ENCODE measurements at places on chromosomes 7 and 10. TPM values are rescaled to one million over a fixed set of nuclear protein-coding genes. Genes with fewer than 3 reads are reported as not detected.

Gene GARIN1A
- 2.3 TPM for total RNA-seq

Gene CC2D2B
- total RNA-seq: not detected

Gene KLF14
- total RNA-seq: not detected

Gene PRF1
- total RNA-seq: not detected

Gene PTN
- 0.26 TPM for total RNA-seq

Gene PPRC1
- total RNA-seq: 68.2 TPM

Gene LIPJ
- not detected for total RNA-seq

Gene SPDYE2
- 0.22 TPM for total RNA-seq

Gene PTPRZ1
- total RNA-seq: 9.8 TPM

Gene ZMIZ1
- total RNA-seq: 15.5 TPM

Gene INA
- total RNA-seq: not detected

Gene TRDMT1
- 5.4 TPM for total RNA-seq

Gene FAM53B
- total RNA-seq: 12.9 TPM

Gene OPN1SW
- not detected for total RNA-seq

Gene UPK3BL2
- total RNA-seq: 17.4 TPM

Gene OR6V1
- not detected for total RNA-seq

Gene LDB3
- 0.23 TPM for total RNA-seq

Gene HOXA9
- 6.9 TPM for total RNA-seq

Gene PRLHR
- not detected for total RNA-seq

Gene LRRD1
- total RNA-seq: not detected

Gene ANKRD30A
- total RNA-seq: not detected

Gene TEX47
- not detected for total RNA-seq

Gene HMX2
- not detected for total RNA-seq

Gene HOXA6
- total RNA-seq: 2.0 TPM

Gene MEOX2
- not detected for total RNA-seq

Gene NUTM2B
- 0.88 TPM for total RNA-seq

Gene DTX2
- total RNA-seq: 29.9 TPM

Gene SRRM3
- 0.70 TPM for total RNA-seq

Gene GPR26
- total RNA-seq: not detected

Gene EBF3
- not detected for total RNA-seq

Gene CLCN1
- total RNA-seq: not detected

Gene LRRC17
- total RNA-seq: 0.21 TPM

Measured in MCF 10A (cell line).